ENCODE measurements at places on chromosomes 4 and X. TPM values are rescaled to one million over a fixed set of nuclear protein-coding genes. Genes with fewer than 3 reads are reported as not detected.

- H3K27me3 ChIP-seq: no peaks in the 10 kb centered on the region
- no peak overlapping the region for H3K4me3 ChIP-seq
- H3K36me3 ChIP-seq: no peaks in the 10 kb centered on the region
- DNase-seq: no peak
- H3K27ac ChIP-seq: no peak overlapping the region
- H3K4me1 ChIP-seq: peaks cover 2% of the 10 kb centered on the region
These were observed 91.7 kb downstream of the SPATA18 start for GRCh38 chr4:52142816-52143215.

- H3K4me3 ChIP-seq: no peak overlapping the region
- H3K4me1 ChIP-seq: no peaks in the 10 kb centered on the region
- H3K27me3 ChIP-seq: no peaks in the 10 kb centered on the region
- H3K27ac ChIP-seq: no peak overlapping the region
- no peak for DNase-seq
These were observed 10.9 kb upstream of the UVSSA start for GRCh38 chr4:1336088-1336491.

- no peaks in the 10 kb centered on the region for H3K36me3 ChIP-seq
- H3K27ac ChIP-seq: no peak overlapping the region
- DNase-seq: no peak
- H3K27me3 ChIP-seq: no peaks in the 10 kb centered on the region
- H3K4me1 ChIP-seq: peaks cover 27% of the 10 kb centered on the region
These were observed 121.8 kb downstream of the PTTG2 start for GRCh38 chr4:38082021-38082420.

GRCh38 chrX:115017455-115017854, at the start of gene IL13RA2:
Gene IL13RA2, minus strand, starts transcription at chrX:115017616. Its CDS starts 347 bp downstream, at chrX:115017269.
- no peaks in the 10 kb centered on the region for H3K4me1 ChIP-seq
- H3K36me3 ChIP-seq: no peaks in the 10 kb centered on the region
- H3K27ac ChIP-seq: no peak within 1 kb of the TSS
- H3K27me3 ChIP-seq: no peaks in the 10 kb centered on the region

DNA sequence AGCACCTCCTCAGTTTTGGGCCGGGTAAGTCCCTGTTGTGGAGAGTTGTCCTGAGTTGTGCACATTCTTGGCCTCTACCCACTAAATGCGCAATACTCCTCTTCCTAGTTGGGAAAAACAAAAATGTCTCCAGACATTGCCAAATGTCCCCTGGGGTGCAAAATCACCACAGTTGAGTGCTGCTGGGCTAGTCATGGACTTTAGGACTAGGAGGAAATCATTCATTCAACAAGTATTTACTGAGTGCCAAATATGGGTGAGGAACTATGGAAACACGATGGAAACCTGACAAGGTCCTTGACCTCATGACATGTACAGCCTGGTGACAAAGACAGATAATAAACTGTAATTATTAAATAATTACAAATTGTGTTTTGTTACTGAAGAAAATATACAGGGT, 71.6 kb downstream of the STX18 start:
- no peak for DNase-seq
- H3K36me3 ChIP-seq: no peaks in the 10 kb centered on the region
- no peaks in the 10 kb centered on the region for H3K27me3 ChIP-seq
- no peak overlapping the region for H3K4me3 ChIP-seq

GRCh38 chr4:53905941-53906377, 158.4 kb downstream of the CHIC2 start:
- DNase-seq: peak; percentile 64
- H3K4me1 ChIP-seq: peaks cover 7% of the 10 kb centered on the region
- H3K27ac ChIP-seq: peak overlapping the region; percentile 52
- peak overlapping the region; percentile 46 for H3K4me3 ChIP-seq
- H3K27me3 ChIP-seq: no peaks in the 10 kb centered on the region

DNA sequence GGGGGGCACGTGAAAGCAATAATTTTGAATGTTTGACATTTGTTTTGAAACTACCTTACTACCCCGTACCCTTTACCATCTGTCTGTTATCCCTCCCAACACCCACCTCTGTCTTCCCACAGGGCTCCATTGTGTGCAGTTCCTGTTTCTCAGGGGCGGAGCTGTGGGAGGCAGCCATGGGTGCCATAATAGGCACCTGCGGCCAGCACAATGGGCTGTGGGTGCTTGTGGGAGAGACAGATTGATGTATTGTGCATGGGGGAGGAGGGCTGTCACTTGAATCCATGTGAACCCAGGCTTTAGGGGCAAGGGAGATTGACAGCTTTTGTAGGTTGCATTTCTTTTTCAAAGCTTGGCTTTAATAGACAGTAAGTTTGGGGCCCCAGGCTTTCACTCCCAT, 122.6 kb upstream of the CXorf66 start:
- H3K27me3 ChIP-seq: no peaks in the 10 kb centered on the region
- H3K4me3 ChIP-seq: no peak overlapping the region
- no peaks in the 10 kb centered on the region for H3K36me3 ChIP-seq
- H3K4me1 ChIP-seq: peaks cover 2% of the 10 kb centered on the region
- H3K27ac ChIP-seq: no peak overlapping the region

GRCh38 chr4:159010100-159010499, 92.8 kb upstream of the RAPGEF2 start:
- no peak for DNase-seq
- no peak overlapping the region for H3K27ac ChIP-seq
- no peaks in the 10 kb centered on the region for H3K27me3 ChIP-seq
- no peak overlapping the region for H3K4me3 ChIP-seq
- H3K36me3 ChIP-seq: no peaks in the 10 kb centered on the region

GRCh38 chrX:82648062-82648461, 860.0 kb upstream of the POU3F4 start:
- H3K27me3 ChIP-seq: no peaks in the 10 kb centered on the region
- no peak for DNase-seq
- no peaks in the 10 kb centered on the region for H3K36me3 ChIP-seq

- H3K4me1 ChIP-seq: no peaks in the 10 kb centered on the region
- no peak overlapping the region for H3K4me3 ChIP-seq
- H3K36me3 ChIP-seq: no peaks in the 10 kb centered on the region
- no peak for DNase-seq
These were observed 174.6 kb downstream of the ANKRD50 start for GRCh38 chr4:124537971-124538370.

GRCh38 chr4:36392024-36392423, 110.6 kb downstream of the DTHD1 start:
- H3K36me3 ChIP-seq: no peaks in the 10 kb centered on the region
- no peaks in the 10 kb centered on the region for H3K4me1 ChIP-seq
- no peak overlapping the region for H3K4me3 ChIP-seq
- peaks cover 2% of the 10 kb centered on the region for H3K27me3 ChIP-seq
- no peak overlapping the region for H3K27ac ChIP-seq
- no peak for DNase-seq

DNA sequence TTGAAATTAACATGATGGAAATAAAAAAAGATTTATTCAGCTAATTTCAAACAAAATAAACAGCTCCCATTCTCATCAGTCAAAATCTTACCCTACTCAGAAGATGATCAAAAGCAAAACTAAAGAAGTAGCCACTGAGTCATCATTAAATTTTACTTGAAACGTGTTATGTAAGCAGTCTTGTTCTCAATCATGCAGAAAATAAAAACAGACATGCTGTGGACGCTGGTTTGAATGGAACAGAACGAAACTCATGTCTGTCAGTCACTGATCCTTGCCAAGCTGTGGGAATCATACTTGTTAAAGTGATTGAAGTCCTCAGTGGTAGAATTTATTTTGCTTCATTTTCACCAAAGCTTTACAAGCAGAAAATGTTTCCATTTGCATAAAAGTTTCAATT, 77.2 kb upstream of the TLR3 start:
- no peak for DNase-seq
- H3K4me1 ChIP-seq: no peaks in the 10 kb centered on the region
- H3K27ac ChIP-seq: no peak overlapping the region

GRCh38 chr4:186500721-186501304, 54.6 kb downstream of the MTNR1A start:
- no peak overlapping the region for H3K4me3 ChIP-seq
- peak; percentile 24 for DNase-seq
- no peaks in the 10 kb centered on the region for H3K27me3 ChIP-seq
- H3K27ac ChIP-seq: no peak overlapping the region
- H3K4me1 ChIP-seq: no peaks in the 10 kb centered on the region
- no peaks in the 10 kb centered on the region for H3K36me3 ChIP-seq

GRCh38 chr4:64781737-64782326, 372.6 kb upstream of the TECRL start:
- H3K36me3 ChIP-seq: no peaks in the 10 kb centered on the region
- no peak overlapping the region for H3K27ac ChIP-seq
- DNase-seq: no peak
- H3K4me1 ChIP-seq: no peaks in the 10 kb centered on the region

DNA sequence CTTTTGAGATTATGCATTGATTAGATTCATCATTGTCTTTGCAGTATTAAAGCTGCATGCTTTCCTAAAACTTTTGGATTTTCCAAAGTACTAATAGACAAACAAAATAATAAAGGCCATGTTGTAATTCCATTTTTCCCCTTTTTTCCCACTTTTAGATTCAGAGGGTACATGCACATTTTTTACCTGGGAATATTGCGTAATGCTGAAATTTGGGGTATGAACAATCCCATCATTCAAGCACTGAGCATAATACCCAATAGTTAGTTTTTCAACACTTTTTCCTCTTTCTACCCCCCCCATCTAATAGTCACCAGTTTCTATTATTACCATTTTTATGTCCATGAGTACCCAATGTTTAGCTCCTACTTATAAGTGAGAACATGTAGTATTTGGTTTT, 1863.6 kb downstream of the STIM2 start:
- no peaks in the 10 kb centered on the region for H3K27me3 ChIP-seq
- no peaks in the 10 kb centered on the region for H3K36me3 ChIP-seq
- no peak overlapping the region for H3K27ac ChIP-seq
- H3K4me3 ChIP-seq: no peak overlapping the region
- peaks cover 2% of the 10 kb centered on the region for H3K4me1 ChIP-seq

Gene RBM46
- total RNA-seq: not detected

Gene LIMCH1
- 18.6 TPM for total RNA-seq

Gene TCEAL5
- 0.50 TPM for total RNA-seq

Gene GLRA2
- not detected for total RNA-seq

Gene NXF2
- total RNA-seq: not detected

All from ovary (tissue), 10 donors.